ENCODE measurements at places on chromosomes 6 and 20. TPM values are rescaled to one million over a fixed set of nuclear protein-coding genes. Genes with fewer than 3 reads are reported as not detected.

DNA sequence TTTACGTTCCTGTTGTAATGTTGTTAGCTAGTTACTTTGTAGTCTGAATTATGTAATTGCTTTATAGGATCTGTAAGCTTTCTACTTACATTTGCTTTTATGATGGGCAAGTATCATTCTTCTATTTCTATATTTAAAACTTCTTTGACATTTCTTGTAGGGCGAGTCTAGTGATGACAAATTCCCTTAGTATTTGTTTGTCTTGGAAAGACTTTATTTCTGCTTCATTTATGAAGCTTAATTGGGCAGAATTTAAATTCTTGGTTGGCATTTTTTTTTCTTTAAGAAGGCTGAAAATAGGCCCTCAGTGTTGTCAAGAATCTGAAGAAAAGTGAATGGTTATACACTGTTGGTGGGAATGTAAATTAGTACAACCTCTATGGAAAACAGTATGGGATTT lies 506.3 kb downstream of the TENT5A start:
- DNase-seq = no peak
- no peaks in the 10 kb centered on the region for H3K27me3 ChIP-seq
- H3K4me3 ChIP-seq = no peak overlapping the region
- no peaks in the 10 kb centered on the region for H3K36me3 ChIP-seq
- H3K4me1 ChIP-seq = no peaks in the 10 kb centered on the region

The PKHD1 gene
- total RNA-seq = 0.19 TPM

The ARFGEF2 gene
- 22.4 TPM for total RNA-seq

DNA sequence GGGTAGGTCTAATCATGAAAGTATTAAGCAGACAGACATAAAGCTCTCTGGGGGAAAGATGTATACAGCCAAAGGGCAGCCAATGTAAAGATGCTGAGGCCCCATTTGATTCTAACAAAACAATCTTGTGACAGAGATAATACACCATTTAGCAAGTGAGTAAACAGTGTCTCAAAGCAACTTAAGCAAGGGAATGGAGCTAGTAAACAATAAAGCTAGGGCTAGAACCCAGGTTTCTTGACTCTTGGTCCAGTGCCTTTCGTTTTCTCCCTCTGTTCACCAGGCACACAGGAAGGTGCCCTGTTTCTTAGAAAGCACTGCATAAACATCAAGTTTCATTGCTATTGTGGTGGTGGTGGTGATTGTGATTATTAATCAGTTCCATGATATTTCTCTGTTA lies 5.1 kb downstream of the ELOVL2 start:
- peaks cover 14% of the 10 kb centered on the region for H3K36me3 ChIP-seq
- no peak for DNase-seq
- H3K27me3 ChIP-seq = no peaks in the 10 kb centered on the region

The PRR18 gene
- total RNA-seq = 0.63 TPM
